ENCODE measurements at places on chromosomes 3 and 15.

DNA sequence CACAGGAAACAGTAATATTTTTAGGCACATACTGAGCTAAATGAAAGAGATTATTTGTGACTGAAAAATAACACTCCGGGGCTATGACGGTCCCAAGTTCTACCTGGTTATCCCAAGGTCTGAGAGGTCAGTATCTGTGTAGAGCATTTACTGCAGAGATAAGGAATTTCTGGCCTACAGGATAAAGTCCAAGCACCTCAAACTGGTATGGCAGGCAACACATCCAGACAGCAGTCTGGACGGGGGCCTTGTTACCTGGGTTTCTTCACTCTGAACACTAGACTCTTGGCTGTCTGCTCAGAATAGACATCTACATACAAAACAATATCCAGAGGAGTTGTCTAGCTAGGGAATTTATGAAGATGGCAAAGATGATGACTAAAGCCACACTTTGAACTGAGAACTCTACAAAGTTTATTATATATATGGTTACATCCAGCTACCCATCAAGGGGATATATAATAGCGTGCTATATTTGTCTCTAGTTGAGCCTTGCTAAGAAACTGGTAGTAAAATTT, 42.0 kb upstream of the CLRN1 start:
- no peak for DNase-seq

DNA sequence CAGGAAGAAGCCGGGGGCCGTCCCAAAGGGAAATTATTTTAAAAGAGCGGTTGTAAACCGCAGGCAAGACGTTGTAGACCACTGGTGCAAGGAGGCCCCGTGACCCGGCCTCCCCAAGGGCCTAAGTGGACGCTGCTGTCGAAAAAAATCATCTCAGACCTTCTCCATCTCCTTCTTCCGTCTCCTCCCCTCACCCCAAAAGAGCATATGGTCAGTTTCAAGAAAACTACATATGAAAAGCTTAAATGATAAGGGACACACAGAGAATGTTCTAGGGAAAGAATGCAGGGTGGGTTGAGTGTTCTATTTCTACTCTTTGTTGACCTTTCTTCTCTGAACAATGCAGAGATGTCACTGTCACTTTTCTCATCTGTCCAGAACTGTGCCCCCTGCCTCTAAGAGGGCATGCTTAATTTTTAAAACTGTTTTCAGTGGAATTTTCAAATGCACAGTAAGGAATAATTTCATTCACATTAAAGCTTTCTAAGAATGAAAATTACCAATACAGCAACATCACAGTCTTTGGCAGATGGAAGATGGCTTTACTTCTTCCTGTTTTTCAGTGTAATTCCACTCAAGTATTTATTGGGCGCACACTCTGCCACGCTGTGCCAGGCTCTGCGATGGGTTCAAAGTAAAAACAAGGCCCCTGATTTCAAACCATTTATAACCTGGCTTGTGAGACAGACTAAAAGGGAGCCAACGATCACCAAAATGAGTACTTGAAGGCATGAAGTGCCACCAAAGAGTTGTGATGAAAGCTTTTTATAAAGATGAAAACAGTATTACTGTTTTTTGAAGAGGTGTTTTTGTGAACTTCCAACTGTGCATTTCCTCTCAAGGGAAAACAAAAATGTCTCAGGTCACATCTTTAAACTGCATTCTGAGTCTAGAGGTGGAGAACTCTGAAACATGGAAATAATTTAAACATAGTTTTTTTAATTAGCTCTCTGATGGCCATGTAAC, 891 bp upstream of the TOP2B start:
- DNase-seq = peak; percentile 71

- DNase-seq = no peak
Measured at GRCh38 chr3:112709911-112710310, 69.0 kb upstream of the CCDC80 start.

- peak; percentile 26 for DNase-seq
Measured at GRCh38 chr15:55897560-55898336, 95.7 kb downstream of the NEDD4 start.

- DNase-seq = no peak
Measured at GRCh38 chr3:188673646-188674186, 498.1 kb upstream of the TPRG1 start.

DNA sequence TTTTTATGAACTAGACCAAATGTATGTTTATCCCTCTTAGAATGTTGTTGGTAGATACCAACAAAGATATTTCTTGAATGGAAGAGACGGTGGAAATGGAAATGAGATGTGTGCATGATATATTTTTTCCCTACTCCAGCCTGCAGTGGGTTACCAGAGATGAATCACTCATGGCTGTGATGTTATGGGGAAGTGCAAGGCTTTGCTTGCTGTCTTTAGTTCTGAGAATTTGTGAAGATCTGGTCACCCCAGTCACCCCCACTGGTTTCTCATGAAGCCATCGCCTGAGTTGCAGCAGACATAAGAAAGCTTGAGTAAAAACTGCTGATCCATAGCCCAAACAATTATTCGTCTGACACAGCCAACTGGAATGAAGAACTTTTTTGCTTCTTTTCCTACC, 78.1 kb upstream of the EOMES start:
- no peak for DNase-seq

- DNase-seq = no peak
Measured at GRCh38 chr3:47407896-47408838, 27.3 kb downstream of the PTPN23 start.

- peak; percentile 48 for DNase-seq
Measured at GRCh38 chr3:101809178-101810021, 30.4 kb downstream of the NXPE3 start.

DNA sequence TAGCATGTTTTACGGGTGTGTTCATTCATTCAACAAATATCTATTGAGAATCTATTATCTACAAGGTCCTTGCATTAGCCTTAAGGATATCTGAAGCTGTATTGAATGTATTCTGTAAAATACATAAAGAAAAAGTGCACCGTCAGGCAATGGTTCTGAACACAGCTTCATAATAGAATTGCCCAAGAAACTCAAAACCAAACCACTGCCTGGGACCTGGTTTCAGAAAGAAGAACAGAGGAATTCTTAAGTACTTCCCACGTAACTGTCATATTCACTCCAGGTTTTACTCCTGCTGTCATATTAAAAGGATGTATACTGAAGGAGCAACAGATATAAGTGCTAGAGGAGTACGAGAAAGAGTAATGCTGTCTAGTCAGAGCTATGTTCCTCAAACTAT, 115.9 kb downstream of the FGF12 start:
- DNase-seq = no peak

- no peak for DNase-seq
Measured at GRCh38 chr3:143358155-143358792, 238.7 kb downstream of the CHST2 start.

All from globus pallidus (tissue), 1 donor.